ENCODE measurements at places on chromosomes 5 and 9.

- DNase-seq: no peak
Measured at GRCh38 chr9:84129529-84129928, 148.9 kb downstream of the RMI1 start.

- no peak for DNase-seq
Measured at GRCh38 chr9:18466101-18466500, 7.9 kb upstream of the ADAMTSL1 start.

DNA sequence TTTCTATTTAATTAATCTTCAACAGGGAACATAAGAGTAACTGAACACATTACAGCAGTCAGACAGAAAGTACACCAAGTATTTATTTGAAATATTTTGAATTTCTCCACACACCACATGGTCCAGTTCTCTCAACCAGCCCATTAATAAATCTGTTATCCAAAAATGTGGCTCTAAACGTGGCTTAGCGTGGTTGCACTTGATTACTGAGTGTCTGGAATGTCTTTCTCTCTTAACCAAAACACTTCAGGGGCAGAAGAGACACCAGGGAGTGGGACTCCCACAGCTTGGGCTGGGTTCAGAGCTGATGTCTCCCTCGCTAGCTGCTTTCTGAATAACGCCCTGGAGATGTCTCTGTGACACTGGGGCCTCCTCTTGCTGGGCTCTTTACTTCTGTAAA, 52.6 kb upstream of the FANCC start:
- DNase-seq: no peak

DNA sequence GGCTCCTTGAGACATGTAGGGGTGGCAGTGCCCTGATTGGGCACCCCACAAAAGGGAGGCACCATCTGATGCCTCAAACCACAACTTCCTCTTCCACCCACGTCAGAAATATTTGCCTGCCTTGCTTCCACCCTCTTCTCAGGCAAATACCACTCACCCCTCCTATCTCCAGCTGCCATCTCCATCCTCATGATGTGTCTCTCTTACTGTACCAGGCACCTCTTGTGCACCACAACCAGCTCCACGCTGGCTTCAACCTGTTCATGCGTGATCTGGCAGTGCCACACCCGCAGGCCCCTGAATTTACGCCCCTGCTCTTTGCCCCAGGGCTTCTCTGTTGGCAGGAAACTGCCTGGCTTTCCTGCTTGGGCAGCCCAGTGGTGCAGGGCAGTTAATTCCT, 87.8 kb upstream of the HSPA9 start:
- no peak for DNase-seq

- DNase-seq: no peak
Measured at GRCh38 chr9:75358846-75359245, 270.5 kb downstream of the OSTF1 start.

- no peak for DNase-seq
Measured at GRCh38 chr9:20579524-20580314, 42.6 kb downstream of the MLLT3 start.
